ENCODE measurements at places on chromosomes 7 and 10.
A peak's percentile ranks its signal among the peaks of the same experiment; 100 is the strongest.

GRCh38 chr7:69683002-69683401, 84.7 kb downstream of the AUTS2 start:
- DNase-seq: no peak

DNA sequence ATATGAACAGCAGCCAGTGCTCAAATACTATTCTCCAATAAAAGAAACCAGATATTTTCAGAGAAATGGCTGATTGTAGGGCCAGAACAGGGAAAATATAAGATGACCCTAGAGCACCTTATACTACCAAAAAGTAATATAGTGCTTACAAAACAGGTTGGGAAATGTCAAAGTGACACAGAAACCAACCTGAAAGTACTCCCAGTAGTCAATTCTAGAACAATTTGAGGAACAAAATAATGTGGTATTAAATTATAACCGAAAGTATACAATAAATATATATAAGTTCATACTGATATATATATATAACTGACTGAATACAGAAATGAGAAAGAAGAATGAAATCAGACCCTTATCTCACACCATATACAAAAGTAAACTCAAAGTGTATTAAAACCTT, 657.2 kb upstream of the PHF14 start:
- DNase-seq: no peak

DNA sequence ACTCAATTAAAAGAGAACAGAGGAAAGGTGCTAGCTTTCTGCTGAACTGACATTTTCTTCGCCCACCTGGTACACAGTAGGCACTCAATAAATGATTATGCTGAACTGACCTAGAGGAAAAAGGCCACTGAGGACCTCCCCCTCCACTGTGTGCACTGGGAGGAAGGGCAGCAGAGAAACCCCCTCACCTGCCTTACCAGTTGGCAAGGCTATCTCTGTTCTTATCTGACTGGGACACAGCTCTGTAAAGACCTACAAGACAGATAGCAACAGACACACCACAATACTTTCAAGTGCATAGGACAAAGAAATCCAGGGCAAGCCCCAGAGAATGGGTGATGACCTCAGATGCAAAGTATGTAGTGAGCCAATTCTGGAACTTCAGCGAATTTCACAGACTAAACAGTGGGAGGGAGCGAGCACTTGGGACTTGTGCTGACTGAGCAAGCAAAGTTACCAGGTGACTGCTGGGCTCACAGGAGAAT, 30.4 kb downstream of the PDLIM1 start:
- DNase-seq: no peak

DNA sequence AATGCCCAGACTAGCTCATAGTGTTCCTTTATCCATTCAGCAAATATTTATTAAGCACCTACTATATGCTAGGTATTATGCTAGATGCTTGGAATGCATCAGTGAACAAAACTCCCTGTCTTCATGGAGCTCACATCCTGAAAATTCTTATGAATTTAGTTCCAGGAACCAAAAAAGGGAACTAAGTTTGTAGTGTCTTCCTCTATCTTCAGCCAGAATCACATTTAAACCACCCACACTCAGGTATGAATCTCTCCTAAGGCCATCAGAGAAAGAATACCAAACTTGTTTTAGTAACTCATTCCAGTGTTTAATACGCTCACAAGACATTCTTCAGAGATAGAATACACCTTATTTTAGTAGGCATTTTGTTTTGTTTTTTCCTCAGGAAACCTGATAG, 10.1 kb upstream of the EGR2 start:
- DNase-seq: no peak

- DNase-seq: no peak
Observed at GRCh38 chr10:16779384-16779915, 37.8 kb downstream of the RSU1 start.

DNA sequence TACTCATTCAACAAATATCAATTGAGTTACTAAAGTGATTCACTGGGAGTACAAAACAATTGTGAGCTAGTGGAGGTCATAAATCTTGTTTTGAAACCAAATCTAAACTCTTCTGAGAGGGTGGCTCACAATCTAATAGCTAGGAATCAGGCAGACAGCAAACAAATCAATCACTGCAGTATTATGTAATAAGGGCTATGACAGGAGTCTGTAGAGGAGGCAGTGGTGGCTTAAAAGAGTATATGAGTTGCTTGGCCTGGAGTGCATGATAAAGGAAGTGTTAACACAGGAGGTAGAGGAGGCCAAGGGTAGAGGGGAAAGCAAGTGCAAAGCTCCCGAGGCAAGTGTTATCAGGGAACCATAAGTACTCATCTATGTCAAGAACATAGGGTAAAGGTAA, 16.5 kb downstream of the MYPN start:
- DNase-seq: no peak

- no peak for DNase-seq
Observed at GRCh38 chr7:1007901-1008300, 24.9 kb downstream of the CYP2W1 start.

DNA sequence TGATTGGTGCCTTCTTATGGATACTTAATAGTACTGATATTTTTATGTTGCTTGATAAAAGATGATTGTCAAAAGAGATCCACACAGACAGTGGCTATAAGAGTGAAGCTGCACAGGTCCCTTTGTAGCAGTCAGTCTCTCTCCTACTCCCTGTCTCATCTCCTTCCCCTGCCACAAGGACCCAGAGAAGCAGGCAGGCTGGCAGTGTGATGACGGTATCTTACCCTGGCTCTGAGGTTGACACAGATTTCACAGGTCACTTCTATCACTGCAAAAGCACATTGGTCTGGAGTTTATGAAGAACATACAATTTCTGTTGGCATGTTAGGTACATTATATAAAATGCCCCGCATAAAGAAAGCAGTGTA, 64.4 kb upstream of the AHR start:
- DNase-seq: no peak

DNA sequence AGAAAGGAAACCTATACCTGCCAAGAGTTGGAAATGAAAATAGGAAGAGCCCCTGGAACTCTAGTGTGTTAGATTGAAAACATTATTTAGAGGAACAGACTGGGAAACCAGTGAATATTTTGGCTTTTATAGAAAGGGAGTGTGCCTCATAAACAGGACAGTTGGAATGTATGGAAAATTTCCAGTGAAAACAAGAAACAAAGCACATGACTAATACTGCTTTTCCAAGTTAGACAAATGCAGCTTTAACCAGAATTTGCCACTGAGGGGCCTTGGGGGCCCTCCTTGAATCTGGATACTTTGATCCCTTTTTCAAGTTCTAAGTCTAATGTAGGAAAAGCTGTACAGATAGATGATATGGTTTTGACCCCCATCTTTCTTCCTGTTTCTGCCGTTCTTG, 21.2 kb downstream of the ITGB8 start:
- no peak for DNase-seq

GRCh38 chr7:30911561-30911969, at the start of gene AQP1:
Gene AQP1 (plus strand): TSS chr7:30911853. CDS start chr7:30911910, 57 bp downstream.
- DNase-seq: no peak

GRCh38 chr10:6499974-6500373, 80.1 kb downstream of the PRKCQ start:
- no peak for DNase-seq

DNA sequence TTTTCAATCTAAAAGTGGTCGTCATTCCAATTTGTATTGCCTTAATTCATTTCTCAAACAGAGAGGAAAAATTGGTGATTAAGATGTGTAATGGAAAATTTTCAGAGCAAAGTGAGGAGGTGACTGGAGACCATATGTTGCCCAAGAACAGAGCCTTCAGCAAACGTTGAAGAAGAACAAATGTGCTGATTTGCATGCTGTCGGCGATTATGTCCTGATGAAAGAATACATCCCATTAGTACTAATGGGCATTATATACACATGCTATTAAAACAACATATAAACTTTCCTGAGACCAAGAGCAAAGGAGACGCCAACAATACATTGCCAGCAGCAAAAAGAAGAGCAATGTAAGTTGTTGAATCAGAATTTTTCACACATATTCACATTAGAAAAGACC, 100.0 kb upstream of the ARID5B start:
- no peak for DNase-seq

DNA sequence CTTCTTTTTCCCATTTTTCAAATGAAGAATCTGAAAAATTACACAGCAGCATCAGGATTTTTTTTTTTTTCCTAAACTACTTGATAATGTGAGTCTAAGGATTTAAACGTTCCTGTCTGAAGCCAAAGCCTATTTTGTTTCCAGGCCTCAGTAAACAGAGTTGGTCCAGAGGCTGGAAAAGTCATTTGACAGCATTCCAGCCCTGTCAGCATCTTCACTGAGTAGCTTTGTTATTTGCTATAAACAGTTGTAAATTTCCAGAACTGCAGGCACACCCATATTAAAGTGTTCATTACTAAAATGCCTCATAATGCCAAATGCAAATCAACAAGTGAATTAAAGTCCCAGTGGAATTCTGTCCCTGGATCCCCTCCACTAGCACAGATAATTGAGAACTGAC, 35.5 kb upstream of the KMT2E start:
- DNase-seq: no peak

DNA sequence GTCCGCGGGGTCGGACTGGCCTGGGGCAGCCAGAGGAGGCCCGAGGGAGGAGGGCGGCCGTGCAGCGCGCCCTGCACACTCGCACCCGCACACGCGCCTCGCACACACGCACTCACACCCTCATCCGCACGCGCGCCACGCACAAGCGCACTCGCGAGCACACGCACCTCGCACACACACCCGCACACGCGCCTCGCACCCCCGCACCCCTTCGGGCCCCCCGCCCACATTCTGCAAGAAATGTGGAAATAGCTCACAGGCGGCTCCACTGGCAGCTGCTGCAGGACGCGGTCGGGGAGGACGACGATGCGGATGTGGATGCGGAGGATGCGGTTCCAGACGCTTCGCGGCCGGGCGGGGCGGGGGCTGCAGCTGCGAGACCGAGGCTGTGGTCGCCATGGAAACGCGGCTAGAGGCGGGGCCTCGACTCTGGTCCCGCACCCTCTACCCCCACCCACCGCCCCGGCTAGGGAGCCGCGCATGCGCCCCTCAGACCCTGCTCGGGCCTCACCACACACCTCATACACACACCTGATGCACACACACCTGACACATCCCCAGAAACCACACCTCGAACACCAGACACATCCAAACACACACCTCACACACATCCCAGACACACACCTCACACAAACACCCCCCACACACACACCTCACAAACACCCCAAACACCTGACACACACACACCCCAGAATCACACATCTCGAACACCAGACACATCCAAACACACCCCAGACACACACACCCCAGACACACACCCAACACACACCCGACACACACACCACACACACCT, at the start of gene CALY:
CALY (minus strand) TSS at position 320 of the 793 bp plus-strand sequence. CDS start 7,907 bp downstream, outside the sequence.
- DNase-seq: peak; percentile 16

GRCh38 chr10:4355350-4355749, 470.7 kb upstream of the AKR1E2 start:
- no peak for DNase-seq

DNA sequence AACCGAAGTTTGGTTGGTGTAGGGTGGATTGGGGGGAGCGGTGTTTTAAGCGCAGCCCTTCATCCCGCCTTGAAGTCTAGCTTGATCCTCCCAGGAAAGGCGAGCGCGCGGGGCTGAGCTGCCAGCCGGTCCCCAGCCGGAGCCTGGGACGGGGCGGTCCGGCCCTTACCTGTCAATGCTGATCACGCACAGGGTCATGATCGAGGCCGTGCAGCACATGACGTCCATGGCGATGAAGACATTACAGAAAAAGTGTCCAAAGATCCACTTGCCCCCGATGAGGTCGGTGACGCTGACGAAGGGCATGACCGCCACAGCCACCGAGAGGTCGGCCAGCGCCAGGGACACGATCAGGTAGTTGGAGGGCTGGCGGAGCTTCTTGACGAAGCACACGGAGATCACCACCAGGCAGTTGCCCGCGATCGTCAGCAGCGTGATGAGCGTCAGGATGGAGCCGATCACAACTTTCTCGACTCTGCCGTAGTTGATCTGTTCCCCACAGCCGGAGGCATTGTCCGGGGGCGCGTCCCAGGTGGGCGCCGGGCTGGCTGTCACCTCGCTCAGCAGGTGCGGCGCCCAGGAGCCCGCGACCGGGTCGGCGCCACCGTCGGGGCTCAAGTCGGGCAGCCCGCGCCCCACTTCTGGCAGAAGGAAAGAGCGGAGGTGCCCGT, 740 bp downstream of the HTR7 start:
- no peak for DNase-seq

- no peak for DNase-seq
Observed at GRCh38 chr7:144665689-144666381, 170.0 kb downstream of the TPK1 start.

GRCh38 chr7:26034391-26034790, 117.6 kb upstream of the NFE2L3 start:
- DNase-seq: no peak

DNA sequence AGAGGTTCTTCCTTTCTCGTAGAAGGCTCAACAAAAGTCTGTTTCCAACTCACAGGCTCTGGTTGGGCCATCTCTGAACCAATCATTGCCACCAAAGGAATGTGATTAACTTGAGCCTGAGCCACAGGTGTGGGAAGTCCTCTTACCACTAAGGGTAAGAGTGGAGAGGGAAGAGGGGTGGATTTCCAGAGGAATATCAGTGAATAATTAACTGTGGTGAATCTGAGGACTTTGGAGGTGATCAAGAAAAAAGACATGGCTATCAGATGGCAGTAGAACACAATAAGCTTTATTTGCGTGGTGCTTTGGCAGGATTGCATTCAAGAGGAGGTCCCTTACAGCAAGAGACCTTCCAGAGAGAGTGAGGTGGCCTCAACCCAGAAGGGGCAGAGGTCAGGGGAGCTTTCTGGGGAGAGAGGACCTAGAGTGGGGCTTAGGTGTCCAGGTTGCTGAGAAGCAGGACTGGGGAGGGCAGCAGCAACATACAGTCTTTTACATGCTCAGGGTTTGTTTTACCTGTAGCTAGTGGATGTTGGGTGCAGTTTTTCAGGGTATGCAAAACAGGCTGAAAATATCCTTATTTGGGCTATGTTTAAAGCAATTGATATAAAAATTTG, 61.4 kb downstream of the BBS9 start:
- no peak for DNase-seq
